ENCODE measurements at places on chromosomes 5 and 9. TPM values are rescaled to one million over a fixed set of nuclear protein-coding genes. Genes with fewer than 3 reads are reported as not detected.
A peak's percentile ranks its signal among the peaks of the same experiment; 100 is the strongest.

DNA sequence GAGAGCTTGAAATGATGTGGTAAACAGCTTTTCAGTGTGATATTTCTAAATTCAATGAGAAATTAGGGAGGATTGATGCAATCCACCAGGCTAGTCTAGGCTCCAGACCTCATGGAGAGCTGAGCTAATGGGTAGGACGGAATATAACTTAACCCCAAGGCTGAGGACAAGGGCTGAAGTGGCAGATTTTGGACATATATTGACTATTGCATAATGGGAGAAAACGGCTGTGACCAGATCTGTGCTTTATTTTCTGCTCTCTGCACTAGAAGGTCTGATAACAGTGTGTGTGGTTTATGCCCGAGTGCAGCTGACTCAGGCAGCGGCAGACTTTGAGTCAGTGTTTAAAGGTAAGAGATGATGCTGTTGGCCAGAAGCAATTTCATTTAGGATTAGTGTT, 70.6 kb downstream of the ACTBL2 start:
- DNase-seq = peak; percentile 87

PFN3 gene
- not detected for total RNA-seq

DNA sequence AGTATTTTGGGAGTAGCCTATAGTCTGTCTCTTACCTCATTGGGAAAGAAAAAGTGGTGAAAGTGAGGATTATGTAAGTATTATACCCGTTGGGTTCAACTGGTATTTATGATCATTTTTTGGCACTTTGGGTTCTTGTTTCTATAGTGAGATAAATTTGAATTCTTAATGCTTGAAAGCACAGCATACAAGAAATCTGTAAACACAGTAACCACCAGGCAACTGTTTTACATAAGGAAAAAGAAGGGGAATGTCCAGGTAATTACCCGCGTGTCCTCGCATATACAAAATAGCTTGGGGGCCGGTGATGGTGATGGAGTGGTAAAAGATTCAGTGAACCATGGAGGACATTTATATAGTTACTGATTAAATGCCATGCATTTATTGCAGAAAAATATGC, 60.5 kb downstream of the BASP1 start:
- DNase-seq = peak; percentile 32

POLR3G gene
- total RNA-seq = 10.8 TPM

DNA sequence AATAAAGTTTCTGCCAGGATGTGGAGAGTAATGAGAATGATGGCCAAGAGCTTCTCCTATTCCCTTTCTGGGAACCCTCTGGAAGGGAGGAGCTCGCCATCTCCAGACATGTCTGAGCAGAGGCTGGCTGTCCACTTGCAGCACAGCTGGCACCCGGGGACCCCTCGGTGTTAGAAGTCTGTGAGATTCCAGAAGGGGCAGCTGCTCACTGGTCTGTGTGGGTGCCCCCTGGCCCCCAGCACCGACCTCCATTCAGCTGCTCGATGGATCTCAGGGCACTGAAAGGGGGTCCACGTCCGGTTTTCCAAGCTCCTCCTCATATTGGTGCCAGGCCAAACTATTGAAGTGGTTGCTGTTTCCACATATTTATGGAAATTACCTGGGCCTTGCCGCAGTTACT, 3.6 kb upstream of the FAM163B start:
- DNase-seq = no peak

SLC25A48 gene
- not detected for total RNA-seq

IRX1 gene
- 3.3 TPM for total RNA-seq

GRCh38 chr5:1797855-1798254, 1.8 kb downstream of the MRPL36 start:
- no peak for DNase-seq

DNA sequence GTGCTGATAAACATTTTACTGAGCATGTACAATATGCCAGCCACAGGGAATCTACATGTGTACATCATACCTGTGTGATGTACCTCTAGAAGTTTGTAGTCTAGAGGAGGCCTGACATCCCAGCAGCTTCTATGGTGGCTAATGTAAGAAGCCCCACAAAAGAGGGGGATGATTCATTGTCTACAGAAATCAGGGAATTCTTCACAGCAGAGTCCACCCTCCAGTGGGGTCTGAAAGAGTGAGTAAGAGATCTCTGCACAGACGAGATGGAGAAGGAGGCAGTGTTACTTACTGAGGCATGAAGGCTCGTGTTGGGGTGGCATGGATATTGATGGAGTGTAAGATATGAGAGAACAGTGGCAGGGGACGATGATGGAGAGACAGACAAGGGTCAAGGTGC, 103.0 kb downstream of the NTRK2 start:
- DNase-seq = peak; percentile 5

G3BP1 gene
- 408 TPM for total RNA-seq

All from renal cortical epithelial cell (primary cell).